ENCODE measurements at places on chromosomes 6 and 20.

DNA sequence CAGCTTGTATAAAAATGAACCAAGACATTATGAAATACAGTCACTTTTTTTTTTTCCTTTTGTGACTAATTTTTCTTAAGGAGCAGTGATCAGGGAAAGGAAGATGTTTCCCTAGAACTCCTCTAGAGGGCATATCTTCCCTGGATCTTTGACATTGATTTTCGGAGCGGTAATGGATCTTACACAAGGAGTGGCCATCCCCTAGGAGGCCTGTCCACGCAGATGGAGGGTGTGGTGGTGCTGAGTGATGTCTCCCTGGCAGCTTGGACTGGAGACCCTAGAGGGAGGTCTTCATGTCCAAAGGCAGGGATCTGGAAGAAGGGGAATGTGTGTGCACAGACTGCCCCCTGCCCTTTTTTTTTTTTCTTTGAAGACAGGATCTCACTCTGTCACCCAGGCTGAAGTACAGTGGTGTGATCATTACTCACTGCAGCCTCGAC, 7.0 kb upstream of the KIFC1 start:
- no peak for DNase-seq

DNA sequence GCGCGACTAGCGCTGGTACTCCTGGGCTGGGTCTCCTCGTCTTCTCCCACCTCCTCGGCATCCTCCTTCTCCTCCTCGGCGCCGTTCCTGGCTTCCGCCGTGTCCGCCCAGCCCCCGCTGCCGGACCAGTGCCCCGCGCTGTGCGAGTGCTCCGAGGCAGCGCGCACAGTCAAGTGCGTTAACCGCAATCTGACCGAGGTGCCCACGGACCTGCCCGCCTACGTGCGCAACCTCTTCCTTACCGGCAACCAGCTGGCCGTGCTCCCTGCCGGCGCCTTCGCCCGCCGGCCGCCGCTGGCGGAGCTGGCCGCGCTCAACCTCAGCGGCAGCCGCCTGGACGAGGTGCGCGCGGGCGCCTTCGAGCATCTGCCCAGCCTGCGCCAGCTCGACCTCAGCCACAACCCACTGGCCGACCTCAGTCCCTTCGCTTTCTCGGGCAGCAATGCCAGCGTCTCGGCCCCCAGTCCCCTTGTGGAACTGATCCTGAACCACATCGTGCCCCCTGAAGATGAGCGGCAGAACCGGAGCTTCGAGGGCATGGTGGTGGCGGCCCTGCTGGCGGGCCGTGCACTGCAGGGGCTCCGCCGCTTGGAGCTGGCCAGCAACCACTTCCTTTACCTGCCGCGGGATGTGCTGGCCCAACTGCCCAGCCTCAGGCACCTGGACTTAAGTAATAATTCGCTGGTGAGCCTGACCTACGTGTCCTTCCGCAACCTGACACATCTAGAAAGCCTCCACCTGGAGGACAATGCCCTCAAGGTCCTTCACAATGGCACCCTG, 1.6 kb downstream of the TPBG start:
- peak; percentile 17 for DNase-seq

DNA sequence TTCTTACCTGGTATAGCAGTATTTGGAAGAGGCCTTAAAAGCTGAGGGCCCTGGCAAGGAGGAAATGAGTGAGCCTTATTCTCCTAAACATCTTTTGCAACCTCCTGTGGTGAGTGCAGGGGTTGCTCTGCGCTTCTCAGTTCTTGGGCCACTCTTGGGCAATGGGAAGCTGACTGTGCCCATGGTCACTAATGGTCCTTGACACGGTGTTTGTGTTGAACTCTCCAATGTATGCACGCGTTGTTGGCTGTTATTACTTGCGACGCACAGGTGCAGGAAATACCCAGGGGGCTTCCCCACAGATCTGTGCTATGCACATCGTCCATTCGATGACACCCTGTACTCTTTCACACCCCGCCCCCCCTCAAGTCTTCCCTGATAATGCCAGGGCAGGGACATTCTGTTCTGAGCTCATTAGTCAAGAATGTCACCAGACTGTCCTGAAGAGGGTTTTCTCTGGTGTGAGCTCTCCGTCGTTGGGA, 79.7 kb downstream of the EDN1 start:
- no peak for DNase-seq

DNA sequence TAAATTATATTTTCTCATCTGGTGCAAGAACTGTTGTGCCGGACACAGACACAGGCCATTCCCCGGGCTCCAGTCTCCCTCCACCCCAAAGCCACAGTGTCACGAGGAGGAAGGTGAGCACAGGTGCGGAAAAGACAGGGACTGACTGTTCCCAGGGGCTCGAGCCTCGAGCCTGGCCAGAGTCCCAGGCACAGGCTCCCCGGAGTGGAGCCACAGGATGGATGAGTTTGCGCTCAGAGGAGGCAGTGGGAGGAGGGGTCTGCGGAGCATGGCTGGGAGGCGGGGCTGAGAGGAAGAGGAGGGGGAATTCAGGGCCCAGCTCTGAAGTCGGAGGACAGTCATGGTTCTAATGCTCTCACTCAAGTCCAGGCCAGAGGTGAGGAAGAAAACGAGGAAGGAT, 284.8 kb downstream of the SMOC2 start:
- DNase-seq = no peak

GRCh38 chr6:155126727-155127439, 131.8 kb downstream of the TIAM2 start:
- DNase-seq = no peak

DNA sequence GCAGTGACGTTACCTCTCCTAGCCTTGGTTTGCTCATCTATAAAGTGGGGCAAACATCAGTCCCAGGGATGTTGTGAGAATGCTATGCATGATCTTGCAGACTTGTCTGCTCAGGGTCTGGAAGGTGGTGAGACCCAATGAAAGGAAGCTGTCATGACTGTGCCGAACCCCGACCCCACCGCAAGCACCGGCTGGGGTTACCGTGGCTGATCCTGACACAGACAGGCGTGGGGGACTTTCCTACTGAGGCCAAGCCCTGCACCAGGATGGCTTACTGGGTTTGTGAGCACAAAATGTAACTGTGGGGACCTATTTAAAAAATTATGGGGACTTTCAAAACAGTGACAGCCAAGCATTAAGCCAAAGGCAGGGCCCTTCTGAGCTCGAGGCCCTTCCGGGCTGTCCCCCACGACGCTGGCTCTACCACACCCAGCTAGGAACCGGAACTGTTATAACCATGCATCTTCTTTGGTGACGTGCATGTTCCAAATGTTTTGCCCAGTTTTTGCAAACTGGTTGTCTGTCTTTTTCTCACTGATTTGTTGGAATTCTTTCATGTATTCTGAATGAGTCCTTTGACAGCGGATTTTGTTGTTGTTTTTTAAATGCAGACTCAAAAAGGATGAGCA, 76.6 kb upstream of the PMEPA1 start:
- no peak for DNase-seq

GRCh38 chr20:43040427-43040826, 149.3 kb downstream of the PTPRT start:
- no peak for DNase-seq

DNA sequence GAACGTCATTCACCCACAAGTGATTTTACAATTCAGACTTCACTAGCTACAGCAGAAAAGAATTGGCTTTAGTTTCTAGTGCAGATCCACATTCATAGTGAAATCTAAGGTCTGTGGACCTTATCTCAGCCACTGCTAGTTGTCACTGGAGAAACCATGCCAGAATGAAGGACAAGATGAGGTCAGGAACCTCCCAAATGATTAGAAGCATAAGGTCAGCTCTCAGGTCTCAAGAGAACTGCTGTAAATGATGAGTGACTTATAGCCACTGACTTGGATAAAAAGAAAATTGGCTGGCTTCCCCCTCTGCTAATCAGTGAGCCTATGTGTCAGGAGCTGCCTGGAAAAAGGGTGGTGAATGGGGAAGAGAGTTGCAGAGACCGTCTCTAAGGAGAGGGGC, 265.3 kb upstream of the BMP2 start:
- DNase-seq = no peak

DNA sequence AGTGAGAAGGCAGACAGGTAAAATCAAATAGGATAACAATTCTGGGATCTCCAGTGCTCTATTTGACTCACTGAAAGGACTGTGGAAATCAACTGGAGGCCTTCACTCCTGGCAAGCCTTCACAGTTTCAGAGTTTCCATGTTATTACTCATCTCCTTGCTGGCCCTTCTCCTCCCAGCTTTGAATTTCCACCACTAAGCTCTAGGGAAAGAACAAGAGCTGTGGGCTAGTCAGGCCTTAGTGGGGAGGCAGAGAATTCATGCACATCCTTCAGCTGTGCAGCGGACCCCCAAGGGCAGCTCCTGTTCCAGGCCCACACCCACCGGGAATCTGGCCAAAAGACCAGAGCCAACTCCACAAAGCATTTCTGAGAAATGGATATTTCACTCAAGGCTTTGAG, 26.0 kb downstream of the MYLIP start:
- no peak for DNase-seq

DNA sequence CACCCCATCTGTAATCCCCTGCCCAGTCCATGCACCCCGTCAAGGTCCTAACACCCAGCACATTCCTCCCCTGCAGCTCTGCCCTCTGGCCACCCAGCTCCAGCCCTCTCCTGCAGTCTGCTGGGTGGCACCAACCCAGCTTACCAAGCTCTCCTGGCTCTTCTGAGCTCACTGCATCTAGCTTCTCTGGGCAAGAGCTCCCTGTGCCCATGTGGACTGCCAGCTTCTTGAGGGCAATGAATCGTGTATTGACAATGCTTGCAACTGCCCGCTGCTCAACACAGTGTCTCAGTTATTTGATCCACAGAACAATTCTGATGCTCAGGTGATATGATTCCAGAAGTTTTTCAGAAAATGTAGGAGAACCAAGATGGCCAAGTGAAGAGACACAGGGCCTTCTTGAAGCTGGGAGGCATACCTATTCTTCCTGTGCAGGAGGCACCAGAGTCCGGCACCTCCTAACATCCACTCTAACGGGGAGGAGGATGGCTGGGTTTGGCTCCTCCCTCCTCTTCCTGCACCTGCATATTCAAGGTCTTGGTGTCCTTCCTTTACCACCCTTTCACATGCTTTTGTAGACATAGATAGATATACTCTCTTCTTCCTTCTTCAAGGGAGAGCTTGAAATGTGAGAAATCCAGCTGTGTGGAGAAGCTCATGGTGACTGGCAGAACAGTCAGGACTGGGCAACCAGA, 85.6 kb downstream of the TRERF1 start:
- no peak for DNase-seq

- DNase-seq = no peak
These were observed 27.3 kb downstream of the MED23 start for GRCh38 chr6:131600716-131601115.

DNA sequence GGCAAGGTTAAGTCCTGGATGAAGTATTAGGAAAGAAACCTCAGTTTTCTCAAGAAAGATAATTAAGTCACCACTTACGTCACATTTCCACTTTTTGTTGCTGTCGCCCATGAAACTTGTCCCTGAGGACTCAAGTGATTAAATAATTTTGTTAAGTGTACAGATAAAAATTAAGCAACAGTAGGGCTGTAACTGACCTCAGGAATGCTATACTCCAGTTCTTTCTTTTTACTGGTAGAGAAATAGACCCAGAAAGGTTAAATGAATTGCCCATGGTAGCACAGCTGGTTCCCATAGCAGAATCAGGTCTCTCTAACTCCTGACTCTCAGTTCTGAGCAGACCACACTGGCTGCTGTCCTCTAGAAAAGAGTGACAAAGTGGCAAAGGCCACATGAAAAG, 54.5 kb downstream of the CLIC5 start:
- DNase-seq = no peak
